Testis (tissue), 5 donors: ENCODE measurements at places on chromosomes 13 and 19. TPM values are rescaled to one million over a fixed set of nuclear protein-coding genes. Genes with fewer than 3 reads are reported as not detected.
A peak's percentile ranks its signal among the peaks of the same experiment; 100 is the strongest.

DNA sequence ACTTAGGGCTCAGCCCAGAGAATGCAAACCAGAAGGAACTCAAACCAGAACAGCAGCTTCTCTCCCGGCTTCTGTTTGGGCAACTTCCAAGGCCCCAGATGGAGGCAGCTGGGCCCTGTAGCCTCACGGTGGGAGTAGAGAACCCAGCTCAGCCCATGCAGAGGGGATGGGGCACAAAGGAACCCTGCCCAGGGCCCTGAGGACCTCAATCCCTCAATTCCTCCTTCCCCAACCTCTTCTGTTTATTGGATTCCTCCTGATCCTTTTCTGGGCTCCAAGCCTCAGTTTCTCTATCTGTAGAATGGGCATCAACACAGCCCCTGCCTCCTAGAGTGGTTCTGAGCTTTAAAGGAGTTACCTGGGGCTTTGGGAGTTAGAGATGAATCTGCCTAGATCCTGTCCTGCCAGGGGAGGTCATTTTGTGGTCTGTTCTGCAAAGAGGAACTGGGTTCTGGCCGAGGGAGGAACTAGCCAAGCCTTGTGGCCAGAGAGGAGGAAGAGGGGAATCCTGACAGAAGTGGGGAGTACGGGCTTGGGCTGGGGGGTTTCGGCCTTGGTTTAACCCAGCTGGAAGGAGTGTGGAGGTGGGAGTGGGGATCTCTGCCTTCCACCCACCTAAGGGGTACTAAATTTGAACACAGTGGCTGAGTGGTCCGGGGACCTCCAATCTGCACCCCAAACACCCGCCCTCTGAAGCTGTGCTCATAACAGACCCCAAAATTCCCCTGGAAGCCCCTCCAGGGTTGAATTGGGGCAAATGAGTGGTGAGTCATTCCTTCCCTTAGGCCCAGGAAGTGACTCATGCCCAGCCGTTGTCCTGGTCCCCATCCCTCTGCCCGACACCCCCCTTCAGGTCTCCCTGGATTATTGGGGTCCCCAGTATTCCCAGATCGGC is 2.7 kb downstream of the ADGRE5 start:
- no peaks in the 10 kb centered on the region for H3K27me3 ChIP-seq
- no peak for DNase-seq
- peaks cover 28% of the 10 kb centered on the region for H3K4me1 ChIP-seq
- H3K27ac ChIP-seq: no peak overlapping the region
- H3K36me3 ChIP-seq: no peaks in the 10 kb centered on the region
- no peak overlapping the region for H3K4me3 ChIP-seq

DNA sequence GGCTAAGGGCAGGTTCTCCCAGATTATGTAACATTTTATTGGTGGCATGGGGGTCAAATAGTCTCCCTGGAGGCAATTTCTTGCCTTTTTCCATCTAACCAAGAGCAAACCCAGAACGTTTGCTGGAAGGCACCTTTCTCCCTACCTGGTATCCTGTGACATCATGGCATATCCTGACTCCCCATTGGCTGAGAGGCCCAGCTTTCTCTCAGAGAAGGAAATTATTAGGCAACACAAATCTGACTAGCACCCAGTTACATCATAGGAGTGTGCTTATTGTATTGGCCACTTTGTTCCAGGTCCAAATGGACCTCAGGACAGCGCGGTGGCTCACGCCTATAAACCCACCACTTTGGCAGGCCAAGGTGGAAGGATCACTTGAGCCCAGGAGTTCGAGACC is 13.0 kb downstream of the NTN5 start:
- no peak for DNase-seq
- peaks cover 4% of the 10 kb centered on the region for H3K4me1 ChIP-seq
- H3K36me3 ChIP-seq: no peaks in the 10 kb centered on the region
- no peak overlapping the region for H3K27ac ChIP-seq
- no peak overlapping the region for H3K4me3 ChIP-seq

- H3K4me1 ChIP-seq: peaks cover 9% of the 10 kb centered on the region
- H3K27ac ChIP-seq: no peak overlapping the region
- no peak overlapping the region for H3K4me3 ChIP-seq
Observed at GRCh38 chr19:54133312-54133956, 4.1 kb upstream of the CNOT3 start.

GRCh38 chr13:73607489-73608156 is 526.6 kb downstream of the KLF12 start:
- no peaks in the 10 kb centered on the region for H3K27me3 ChIP-seq
- DNase-seq: no peak
- no peak overlapping the region for H3K4me3 ChIP-seq
- H3K36me3 ChIP-seq: no peaks in the 10 kb centered on the region
- H3K27ac ChIP-seq: no peak overlapping the region
- H3K4me1 ChIP-seq: no peaks in the 10 kb centered on the region

GRCh38 chr13:113457510-113457909 is 4.2 kb upstream of the ADPRHL1 start:
- H3K4me3 ChIP-seq: no peak overlapping the region
- H3K27me3 ChIP-seq: no peaks in the 10 kb centered on the region
- no peak for DNase-seq
- peaks cover 3% of the 10 kb centered on the region for H3K4me1 ChIP-seq
- H3K27ac ChIP-seq: no peak overlapping the region

DNA sequence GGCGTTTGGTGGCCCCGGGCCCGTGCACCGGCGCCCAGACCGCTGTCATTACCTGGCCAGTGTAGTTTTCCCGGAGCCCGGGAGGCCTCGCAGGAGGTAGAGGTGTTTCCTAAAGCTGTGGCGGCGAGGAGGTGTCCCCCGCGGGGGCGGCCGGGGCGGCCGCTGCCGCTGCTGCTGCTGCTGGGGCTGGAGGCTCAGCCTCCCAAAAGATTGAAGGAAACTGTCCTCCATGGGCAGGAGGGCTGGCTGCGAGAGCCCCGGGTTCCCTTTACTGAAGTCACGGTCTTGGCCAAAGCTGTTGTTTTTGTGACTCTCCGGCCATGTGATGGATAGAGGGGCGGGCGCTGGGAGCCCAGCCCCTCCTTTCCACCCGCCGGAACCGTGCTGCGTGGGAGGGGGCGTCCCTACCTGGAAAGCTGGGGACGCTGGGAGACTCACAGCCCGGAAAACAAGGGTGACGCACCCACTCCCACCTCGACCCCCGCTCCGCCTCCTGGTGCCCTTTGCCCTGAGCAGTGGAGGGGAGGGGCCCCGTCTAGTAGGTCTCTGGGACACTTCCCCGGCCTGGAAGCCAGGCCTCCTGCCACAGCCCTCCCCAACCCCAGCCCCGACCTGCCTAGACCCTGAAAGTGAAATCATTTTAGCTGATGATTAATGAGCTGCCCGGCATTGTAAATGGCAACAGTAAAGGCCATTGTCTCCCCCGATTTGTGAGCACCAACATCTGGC is at the start of gene N4BP2L1:
N4BP2L1 (minus strand) TSS at position 279 of the 729 bp plus-strand sequence; CDS start at position 231, 48 bp downstream.
- H3K4me3 ChIP-seq: peak within 1 kb of the TSS; percentile 81
- H3K27me3 ChIP-seq: no peaks in the 10 kb centered on the region
- peaks cover 7% of the 10 kb centered on the region for H3K4me1 ChIP-seq
- H3K36me3 ChIP-seq: no peaks in the 10 kb centered on the region

GRCh38 chr19:41264581-41265394 is 616 bp downstream of the HNRNPUL1 start:
- no peaks in the 10 kb centered on the region for H3K36me3 ChIP-seq
- H3K27me3 ChIP-seq: no peaks in the 10 kb centered on the region
- peak overlapping the region; percentile 100 for H3K27ac ChIP-seq

- DNase-seq: no peak
- no peaks in the 10 kb centered on the region for H3K27me3 ChIP-seq
- no peak overlapping the region for H3K4me3 ChIP-seq
- H3K4me1 ChIP-seq: peaks cover 36% of the 10 kb centered on the region
- H3K27ac ChIP-seq: no peak overlapping the region
- no peaks in the 10 kb centered on the region for H3K36me3 ChIP-seq
Observed at GRCh38 chr13:51734786-51735185, 69.2 kb downstream of the DHRS12 start.

DNA sequence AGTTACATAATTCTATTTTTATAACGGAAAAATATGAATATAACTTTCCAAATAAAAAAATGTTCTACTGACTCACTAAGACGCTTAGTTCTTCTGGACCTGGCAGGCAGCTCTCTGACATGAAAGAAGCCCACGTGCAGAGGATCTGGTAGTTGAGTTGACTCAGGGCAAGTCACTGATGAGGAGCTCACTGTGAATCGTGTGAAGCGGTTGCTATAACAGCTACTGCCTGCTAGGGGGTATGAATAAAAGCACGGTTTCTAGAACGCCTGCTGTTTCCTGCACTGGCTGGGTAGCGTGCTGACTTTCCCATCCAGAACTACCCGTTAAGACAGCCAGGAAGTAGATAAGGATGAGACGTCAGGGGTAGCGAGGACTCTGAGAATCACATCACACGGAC is 54.7 kb upstream of the WASF3 start:
- H3K36me3 ChIP-seq: no peaks in the 10 kb centered on the region
- H3K4me1 ChIP-seq: no peaks in the 10 kb centered on the region
- no peak overlapping the region for H3K4me3 ChIP-seq
- DNase-seq: peak; percentile 24

- H3K4me1 ChIP-seq: no peaks in the 10 kb centered on the region
- no peak for DNase-seq
- no peak overlapping the region for H3K4me3 ChIP-seq
Observed at GRCh38 chr13:60612593-60612992, 215.6 kb downstream of the TDRD3 start.

- H3K27me3 ChIP-seq: no peaks in the 10 kb centered on the region
- H3K4me3 ChIP-seq: no peak overlapping the region
- H3K27ac ChIP-seq: no peak overlapping the region
- no peak for DNase-seq
- no peaks in the 10 kb centered on the region for H3K36me3 ChIP-seq
Observed at GRCh38 chr13:112748947-112749735, 59.3 kb downstream of the ATP11A start.

DNA sequence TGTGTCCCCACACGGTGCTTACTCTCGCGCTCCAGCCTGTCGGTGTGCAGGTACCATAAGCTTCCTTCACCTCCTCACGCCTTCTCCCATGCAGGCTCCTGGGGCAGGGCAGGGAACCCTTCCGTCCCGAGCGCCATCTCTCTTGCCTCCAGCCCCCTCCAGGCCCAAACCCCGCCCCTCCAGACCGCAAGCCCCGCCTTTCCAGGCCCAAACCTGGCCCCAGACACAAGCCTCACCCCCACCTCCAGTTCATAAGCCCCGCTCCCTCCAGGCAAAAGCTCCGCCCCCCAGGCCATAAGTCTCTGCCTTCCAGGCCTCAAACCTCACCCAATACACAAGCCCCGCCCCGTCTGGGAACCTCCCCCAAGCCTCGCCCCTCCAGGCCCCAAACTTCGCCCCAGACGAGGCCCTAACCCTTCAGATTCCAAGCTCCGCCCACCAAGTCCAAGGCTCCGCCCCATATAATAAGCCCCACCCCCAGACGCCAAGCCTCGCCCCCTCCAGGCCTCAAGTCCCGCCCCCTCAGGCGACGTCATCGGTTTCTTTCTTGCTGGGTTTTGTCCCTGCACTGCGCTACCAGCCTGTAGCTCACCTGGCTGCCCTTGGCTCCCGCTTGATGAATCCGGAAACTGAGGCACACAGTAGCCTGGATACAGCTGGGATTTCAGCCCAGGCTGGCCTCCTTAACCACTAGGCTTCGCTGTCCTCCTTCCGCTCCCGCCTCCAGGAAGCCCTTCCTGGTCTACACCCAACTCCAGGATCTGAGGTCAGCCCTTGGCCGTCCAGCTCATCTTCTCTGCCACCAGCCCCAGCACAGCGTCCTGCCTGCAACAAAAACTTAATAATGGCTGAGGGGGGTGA is 16.1 kb downstream of the MKNK2 start:
- H3K4me3 ChIP-seq: no peak overlapping the region
- no peaks in the 10 kb centered on the region for H3K27me3 ChIP-seq
- no peaks in the 10 kb centered on the region for H3K36me3 ChIP-seq
- peak; percentile 67 for DNase-seq

DNA sequence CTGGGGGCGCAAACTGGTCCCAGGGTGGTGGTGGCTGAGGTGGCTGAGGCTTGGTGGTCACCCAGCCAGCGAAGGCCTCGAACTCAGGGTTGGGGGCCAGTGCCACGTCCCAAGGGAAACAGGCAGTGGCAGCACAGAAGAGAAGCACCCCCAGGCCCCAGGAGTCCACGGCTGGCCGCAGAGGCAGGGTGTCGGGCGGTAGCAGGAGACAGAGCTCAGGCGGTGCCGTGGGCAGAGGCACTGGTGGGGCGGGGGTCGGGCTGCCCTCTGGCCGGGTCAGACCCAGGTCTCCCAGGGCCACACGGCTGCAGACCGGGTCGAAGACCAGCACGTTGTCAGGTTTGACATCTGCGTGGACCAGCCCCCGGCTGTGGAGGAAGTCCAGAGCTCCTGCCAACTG is 4.2 kb upstream of the SBK2 start:
- H3K36me3 ChIP-seq: no peaks in the 10 kb centered on the region
- no peaks in the 10 kb centered on the region for H3K4me1 ChIP-seq
- no peak overlapping the region for H3K27ac ChIP-seq
- H3K4me3 ChIP-seq: no peak overlapping the region
- DNase-seq: no peak

DNA sequence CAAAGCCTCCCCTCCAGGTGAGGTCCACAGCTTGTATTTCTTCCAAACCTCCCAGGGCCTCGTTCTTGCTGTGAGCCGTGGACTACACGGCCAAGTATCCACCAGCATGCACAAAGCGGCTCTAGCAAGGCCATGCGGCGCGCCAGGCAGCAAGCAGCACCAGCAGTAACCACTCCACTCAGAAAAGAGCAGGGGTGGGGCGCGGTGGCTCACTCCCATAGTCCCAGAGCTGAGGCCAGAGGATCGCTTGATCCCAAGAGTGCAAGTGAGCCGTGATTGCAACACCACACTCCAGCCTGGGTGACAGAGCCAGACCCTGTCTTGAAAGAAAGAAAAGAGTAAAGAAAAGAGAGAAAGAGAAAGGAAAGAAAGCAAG is 4.7 kb downstream of the CCDC8 start:
- H3K4me1 ChIP-seq: peaks cover 38% of the 10 kb centered on the region
- H3K27me3 ChIP-seq: no peaks in the 10 kb centered on the region
- peak; percentile 77 for DNase-seq
- H3K36me3 ChIP-seq: no peaks in the 10 kb centered on the region
- H3K27ac ChIP-seq: peak overlapping the region; percentile 16

GRCh38 chr13:71770710-71771109 is 96.3 kb downstream of the DACH1 start:
- no peak overlapping the region for H3K4me3 ChIP-seq
- no peak for DNase-seq
- H3K4me1 ChIP-seq: no peaks in the 10 kb centered on the region
- H3K36me3 ChIP-seq: no peaks in the 10 kb centered on the region

GRCh38 chr19:34676697-34677385 is at the start of gene SCGB2B2:
TSS of gene SCGB2B2 (minus strand) at chr19:34677159. CDS start at chr19:34594563, 82,596 bp downstream.
- no peaks in the 10 kb centered on the region for H3K36me3 ChIP-seq
- DNase-seq: no peak
- peak within 1 kb of the TSS; percentile 83 for H3K4me3 ChIP-seq
- peak within 1 kb of the TSS; percentile 95 for H3K27ac ChIP-seq

- H3K36me3 ChIP-seq: no peaks in the 10 kb centered on the region
- no peaks in the 10 kb centered on the region for H3K4me1 ChIP-seq
- H3K4me3 ChIP-seq: no peak overlapping the region
- H3K27ac ChIP-seq: no peak overlapping the region
Observed at GRCh38 chr13:36966404-36966803, 32.7 kb downstream of the ALG5 start.

The CLDN10 gene
- total RNA-seq: 1.3 TPM

The RFX2 gene
- 92.9 TPM for total RNA-seq

The WDR88 gene
- total RNA-seq: 8.9 TPM

The WDR87 gene
- total RNA-seq: 12.1 TPM

The KIR2DL1 gene
- not detected for total RNA-seq

The ADGRL1 gene
- total RNA-seq: 45.0 TPM

The MCEMP1 gene
- not detected for total RNA-seq

The PNMA8B gene
- total RNA-seq: 3.1 TPM

The OVOL3 gene
- total RNA-seq: 3.3 TPM

The ZNF441 gene
- total RNA-seq: 11.6 TPM

The VSIG10L gene
- total RNA-seq: 10.5 TPM
